Activated CD8-positive, alpha-beta memory T cell treated with anti-CD3 and anti-CD28 coated beads, Interleukin-2, amount 50 U/mL, for 4 hours (primary cell): ENCODE measurements at places on chromosomes 11 and 22.

GRCh38 chr11:3955299-3955665 lies 99.8 kb downstream of the STIM1 start:
- no peak for DNase-seq

- no peak for DNase-seq
Measured at GRCh38 chr11:115699733-115700132, 195.5 kb upstream of the CADM1 start.

DNA sequence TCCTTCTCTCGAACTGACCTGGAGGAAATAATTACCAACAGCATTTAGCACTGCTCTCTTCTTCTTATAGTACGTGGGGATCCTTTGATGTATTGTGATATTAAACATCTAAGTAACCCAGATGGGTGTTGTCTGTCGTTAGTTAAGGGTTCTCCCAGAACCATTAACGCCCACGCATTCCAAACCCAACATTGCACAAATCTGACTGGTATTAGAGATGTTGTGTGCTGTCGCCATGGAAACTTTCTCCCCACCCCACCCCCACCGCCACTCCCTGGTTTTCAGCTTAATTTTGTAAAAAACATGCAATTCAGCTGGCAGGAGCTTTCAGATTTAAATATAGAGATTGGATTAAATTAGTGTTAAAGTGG lies 1495.2 kb downstream of the TBC1D22A start:
- no peak for DNase-seq

DNA sequence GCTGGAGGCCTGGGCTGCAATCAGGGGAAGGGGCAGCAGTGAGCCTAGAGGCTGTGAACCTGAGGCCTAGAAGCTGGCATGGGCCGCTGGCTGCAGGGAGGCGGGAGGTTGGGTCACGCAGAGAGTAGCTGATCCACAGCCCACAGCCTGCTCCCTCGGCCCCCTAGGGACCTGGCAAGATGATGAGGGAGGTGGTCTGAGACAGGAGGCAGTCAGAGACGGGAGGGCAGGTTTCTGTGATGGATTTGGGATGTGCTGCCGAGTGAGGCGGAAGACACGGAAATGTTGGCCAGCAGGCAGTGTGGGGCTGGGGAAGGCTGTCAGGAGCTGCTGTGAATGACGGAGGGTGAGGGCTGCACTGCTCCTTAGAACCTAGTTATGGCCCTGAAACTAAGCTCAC lies 22.7 kb downstream of the LRFN4 start:
- no peak for DNase-seq

- DNase-seq: no peak
Measured at GRCh38 chr22:42630901-42631602, 9.3 kb downstream of the ATP5MGL start.

- no peak for DNase-seq
Measured at GRCh38 chr11:117759305-117759704, 37.7 kb downstream of the DSCAML1 start.

GRCh38 chr11:95516786-95517185 lies 272.8 kb downstream of the FAM76B start:
- no peak for DNase-seq

- no peak for DNase-seq
Measured at GRCh38 chr11:34243600-34244464, 114.0 kb downstream of the ABTB2 start.

DNA sequence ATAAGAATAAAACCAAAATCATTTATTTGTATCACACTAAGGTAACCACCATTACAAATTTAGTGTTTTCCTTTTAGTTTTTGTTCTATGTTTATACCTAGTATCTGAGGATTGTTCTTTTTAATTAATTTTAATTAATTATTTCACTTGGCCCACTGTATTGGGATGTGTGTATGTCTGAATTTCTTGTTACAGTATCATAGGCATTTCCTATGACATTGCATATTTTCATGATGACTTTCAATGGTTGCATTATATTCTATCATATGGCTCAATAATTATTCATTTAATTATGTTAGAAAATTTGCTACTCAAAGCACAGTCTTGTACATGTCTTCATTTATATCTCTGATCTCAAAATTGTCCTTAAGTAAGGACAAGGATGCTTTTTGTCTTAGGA lies 41.0 kb downstream of the C11orf71 start:
- no peak for DNase-seq

- no peak for DNase-seq
Measured at GRCh38 chr11:8930456-8931175, 2.1 kb downstream of the C11orf16 start.

GRCh38 chr22:30731658-30732057 lies 37.0 kb downstream of the OSBP2 start:
- no peak for DNase-seq

DNA sequence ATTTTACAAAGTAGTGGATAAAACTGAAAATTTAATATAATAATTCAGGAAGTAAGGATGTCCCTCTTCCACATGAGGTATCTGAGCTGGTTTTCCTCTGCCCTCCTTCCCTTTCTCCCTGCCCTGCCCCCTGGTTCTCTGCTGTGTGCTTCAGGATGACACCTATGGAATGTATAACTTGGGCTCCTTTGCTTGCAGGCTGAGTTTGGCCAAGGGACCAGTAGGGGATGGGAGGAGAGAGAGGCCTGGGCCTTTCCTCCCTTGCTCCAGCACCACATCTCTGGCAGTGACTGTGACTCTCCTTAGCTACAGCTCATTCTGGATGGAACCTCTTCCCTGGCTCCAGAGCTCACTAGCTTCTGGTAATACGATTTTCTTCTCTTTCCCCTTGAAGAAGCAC lies 10.1 kb downstream of the IRAG1 start:
- DNase-seq: no peak

DNA sequence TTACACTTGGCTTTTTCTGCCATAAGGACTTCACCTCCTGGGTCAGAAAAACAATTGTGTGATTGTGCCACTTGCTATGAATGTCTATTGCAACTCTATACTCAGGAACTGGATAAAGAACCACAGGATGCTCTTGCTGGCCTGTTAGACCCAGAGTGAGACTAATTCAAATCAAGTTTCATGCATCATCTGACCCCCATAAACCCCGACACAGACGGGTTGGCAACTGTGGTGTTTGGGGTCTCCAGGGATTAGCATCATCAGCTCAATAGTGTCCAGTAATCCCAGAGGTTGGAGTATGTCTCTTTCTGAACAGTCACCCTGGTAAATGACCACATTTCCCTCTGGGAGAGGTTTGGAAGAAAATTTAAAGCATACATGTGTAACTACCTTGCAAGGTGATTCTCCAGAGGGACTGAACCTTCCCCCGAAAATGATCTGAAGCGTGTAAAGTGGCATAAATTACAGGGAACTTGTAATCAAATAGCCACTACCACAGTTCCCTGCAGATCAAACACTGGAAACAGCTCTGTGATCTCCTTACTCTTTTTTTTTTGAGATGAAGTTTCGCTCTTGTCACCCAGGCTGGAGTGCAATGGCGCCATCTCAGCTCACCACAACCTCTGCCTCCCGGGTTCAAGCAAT lies 1097.6 kb downstream of the TBC1D22A start:
- DNase-seq: no peak

DNA sequence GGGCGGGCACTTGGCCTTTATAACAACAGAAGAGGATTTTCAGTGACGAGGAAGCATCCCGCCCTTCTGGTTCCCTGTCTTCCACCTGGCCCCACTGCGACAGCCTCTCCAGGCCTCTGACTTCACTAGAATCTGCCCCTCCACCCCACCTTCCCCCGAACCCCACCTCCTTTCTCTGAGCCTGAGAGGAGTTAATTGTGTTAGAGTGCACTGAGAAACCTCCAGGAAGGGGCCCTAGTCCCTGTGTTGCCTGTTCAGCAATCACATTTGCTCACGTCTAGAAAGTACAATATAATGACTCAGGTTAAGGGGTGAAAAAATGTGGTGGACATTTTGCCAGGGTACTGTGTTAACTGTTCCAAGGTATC lies 38.8 kb downstream of the PTPRJ start:
- no peak for DNase-seq

DNA sequence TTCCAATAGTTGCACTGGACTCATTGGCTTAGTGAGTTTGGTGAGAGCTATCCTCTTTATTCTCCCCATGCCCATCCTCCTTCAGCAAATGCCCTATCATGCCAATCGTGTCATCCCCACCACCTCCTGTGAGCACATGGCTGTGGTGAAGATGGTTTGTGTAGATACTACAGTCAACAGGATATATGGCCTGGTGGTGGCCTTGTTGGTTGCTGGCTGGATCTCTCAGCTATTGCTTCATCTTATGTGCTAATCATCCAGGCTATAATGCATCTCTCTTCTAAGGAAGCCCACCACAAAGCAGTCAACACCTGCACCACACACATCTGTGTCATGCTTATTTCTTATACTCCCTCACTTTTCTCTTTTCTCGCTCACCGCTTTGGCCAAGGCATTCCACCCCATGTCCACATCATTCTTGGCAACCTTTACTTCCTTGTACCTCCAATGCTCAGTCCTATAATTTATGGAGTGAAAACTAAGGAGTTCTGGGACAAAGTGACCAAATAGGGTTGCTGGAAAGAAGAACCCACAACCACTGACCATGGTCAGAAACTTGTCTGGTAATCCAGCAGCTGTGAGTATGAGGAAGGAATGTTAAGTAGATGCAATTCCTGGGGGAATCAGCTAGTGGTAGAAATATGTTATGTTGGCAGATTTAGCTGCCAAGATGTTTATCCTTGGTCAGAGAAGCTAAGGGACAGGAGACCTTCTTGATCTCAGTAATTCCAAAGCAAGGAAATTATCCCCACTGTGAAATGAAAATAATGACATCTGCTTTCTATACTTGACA lies 16.3 kb upstream of the OR56B1 start:
- DNase-seq: no peak

GRCh38 chr11:45468267-45468856 lies 182.2 kb upstream of the SYT13 start:
- DNase-seq: no peak

DNA sequence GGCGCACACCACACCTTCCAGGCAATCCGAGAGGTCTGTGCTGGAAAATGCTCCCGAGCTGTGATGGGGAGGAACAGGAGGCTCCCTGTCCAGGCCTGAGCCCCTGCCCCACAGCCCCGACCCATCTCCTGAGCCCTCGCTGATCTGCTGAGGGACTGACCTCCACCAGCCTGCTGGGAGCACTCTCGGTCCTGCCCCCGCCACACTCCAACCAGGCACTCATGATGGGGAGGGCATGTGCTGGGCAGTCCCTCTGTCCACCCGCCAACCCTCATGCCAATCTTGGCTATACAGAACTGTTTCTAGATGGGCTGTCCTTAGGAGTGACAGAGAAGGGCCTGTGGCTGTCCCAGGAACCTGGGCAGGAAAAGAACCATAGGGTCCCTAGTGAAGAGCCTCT lies 70.8 kb downstream of the TRMU start:
- DNase-seq: no peak

DNA sequence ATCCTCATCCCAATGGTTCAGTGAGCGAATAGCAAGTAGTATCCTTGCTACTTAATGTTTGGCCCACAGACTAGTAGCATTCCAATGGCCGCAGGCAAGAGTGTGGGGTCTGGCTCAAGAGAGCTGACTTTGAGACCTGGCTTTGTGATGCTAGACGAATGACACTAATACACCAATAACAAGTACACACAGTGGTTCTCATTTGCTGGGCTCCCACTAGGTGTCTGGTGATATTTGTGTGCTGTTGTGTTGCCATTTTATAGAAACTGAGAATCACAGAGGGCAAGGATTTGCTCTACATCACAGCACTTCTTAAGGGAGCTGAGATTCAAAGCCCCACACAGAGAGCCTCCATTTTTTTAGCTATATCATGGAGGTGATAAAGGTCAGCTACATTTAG lies 351.2 kb downstream of the TENM4 start:
- no peak for DNase-seq

DNA sequence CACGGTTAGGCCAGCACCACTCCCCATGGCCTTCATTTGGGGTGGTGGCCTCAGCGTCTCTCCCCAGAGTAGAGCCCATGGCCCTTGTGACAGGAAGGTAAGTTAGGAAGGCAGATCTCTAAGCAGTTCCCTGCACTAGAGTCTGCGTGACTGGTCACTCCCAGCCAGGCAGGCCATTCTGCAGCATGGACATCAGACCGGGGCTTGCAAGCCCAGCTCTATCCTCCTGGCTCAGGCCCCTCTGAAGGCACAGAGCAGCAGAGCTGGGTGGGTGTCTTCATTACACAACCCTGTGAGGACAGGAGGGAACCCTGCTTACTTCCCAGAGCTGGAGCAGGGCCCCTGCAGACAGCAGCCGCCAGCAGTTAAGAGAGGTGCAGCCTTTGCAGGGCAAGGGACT lies 77.3 kb downstream of the PIWIL3 start:
- DNase-seq: no peak

DNA sequence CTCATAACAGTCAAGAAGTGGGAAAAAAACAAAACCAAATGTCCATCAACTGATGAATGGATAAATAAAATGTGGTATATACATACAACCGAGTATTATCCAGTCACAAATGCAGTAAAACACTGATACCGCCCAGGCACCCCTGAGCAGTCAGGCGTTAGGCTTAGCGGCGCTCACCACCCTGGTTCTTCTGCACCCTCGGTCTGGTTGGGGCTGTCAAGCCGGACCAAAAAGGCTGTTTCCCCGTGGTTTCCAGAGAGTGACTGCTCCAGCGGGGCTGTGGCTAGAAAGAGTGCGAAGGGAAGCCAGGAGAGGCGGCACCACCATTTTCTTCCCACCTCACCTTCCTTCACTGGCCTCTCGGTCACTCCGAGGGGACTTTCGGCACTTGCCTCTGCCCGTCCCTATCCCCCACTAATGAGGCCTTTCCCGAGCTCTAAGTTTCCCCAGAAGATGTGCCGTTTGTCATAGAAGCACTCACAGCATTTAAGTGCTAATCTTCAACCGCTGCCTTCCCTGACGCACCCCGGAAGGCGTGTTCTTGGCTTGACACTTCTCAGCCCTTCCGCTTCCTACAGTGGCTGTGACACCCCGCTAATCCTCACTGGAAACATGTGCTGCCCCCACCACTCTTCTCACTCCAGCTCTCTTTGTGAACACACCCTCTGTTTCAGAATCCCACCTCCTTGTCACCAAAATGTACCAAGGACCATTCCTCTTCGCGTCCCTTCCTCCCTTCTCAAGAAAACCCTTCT lies 42.4 kb downstream of the FCHSD2 start:
- DNase-seq: no peak

DNA sequence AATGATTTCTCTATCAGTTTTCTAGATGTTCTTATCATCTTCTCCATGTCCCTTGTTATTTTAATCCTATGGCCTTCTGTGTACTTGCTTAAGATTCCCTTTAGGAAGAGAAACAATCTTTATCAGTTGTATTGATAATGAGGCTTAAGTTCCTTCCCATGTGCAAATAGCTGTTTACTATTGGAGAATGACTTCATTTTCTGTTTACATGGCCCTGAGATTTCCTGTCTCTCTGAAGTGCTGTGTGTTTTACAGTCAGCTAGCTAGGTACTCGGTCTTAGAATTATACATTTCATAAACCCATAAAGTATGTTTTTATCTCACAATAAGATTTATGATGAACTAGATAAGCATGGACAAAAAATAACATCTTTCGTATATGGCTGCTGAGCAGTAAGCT lies 67.5 kb upstream of the CCDC179 start:
- DNase-seq: no peak
